A549 treated with CpdA at 1 μM for 4 hours (cell line): ENCODE measurements at places on chromosomes 2 and 18. TPM values are rescaled to one million over a fixed set of nuclear protein-coding genes. Genes with fewer than 3 reads are reported as not detected.

ATL2 gene
- 45.8 to 71.6 TPM (median 54.4 TPM) in 5 replicates for total RNA-seq

MBD5 gene
- total RNA-seq, result 3.6 to 8.7 TPM (median 5.9 TPM) in 5 replicates

SLC4A5 gene
- 0.14 to 0.40 TPM (median 0.21 TPM) in 5 replicates for total RNA-seq

LOXL3 gene
- total RNA-seq, result 0.32 to 0.65 TPM (median 0.45 TPM) in 5 replicates

PCARE gene
- not detected in 5 replicates for total RNA-seq

ELOA2 gene
- total RNA-seq, result not detected in 5 replicates

RAX gene
- total RNA-seq, result not detected in 5 replicates

SLC30A3 gene
- 2.6 to 3.8 TPM (median 3.4 TPM) in 5 replicates for total RNA-seq

HOXD4 gene
- 0.36 to 0.50 TPM (median 0.46 TPM) in 4 of 5 replicates, not detected in the other for total RNA-seq

OR6B2 gene
- not detected in 5 replicates for total RNA-seq

GCG gene
- not detected in 5 replicates for total RNA-seq

TEX44 gene
- not detected in 5 replicates for total RNA-seq

CERKL gene
- 0.16 to 0.47 TPM (median 0.21 TPM) in 5 replicates for total RNA-seq

MATN3 gene
- 9.3 to 14.2 TPM (median 12.8 TPM) in 5 replicates for total RNA-seq

RTP5 gene
- total RNA-seq, result not detected in 5 replicates

CD8A gene
- total RNA-seq, result 0.20 to 0.39 TPM (median 0.25 TPM) in 5 replicates

GTF3C2 gene
- total RNA-seq, result 63.5 to 66.8 TPM (median 65.7 TPM) in 5 replicates

GAL3ST2 gene
- total RNA-seq, result 0.24 to 0.44 TPM (median 0.34 TPM) in 4 of 5 replicates, not detected in the other

GREB1L gene
- total RNA-seq, result 1.3 to 2.6 TPM (median 2.1 TPM) in 5 replicates

STPG4 gene
- total RNA-seq, result 0.12 TPM in 1 of 5 replicates, not detected in the others

GALNT1 gene
- total RNA-seq, result 48.9 to 68.6 TPM (median 55.8 TPM) in 5 replicates

CD226 gene
- total RNA-seq, result 0.06 to 0.16 TPM (median 0.09 TPM) in 4 of 5 replicates, not detected in the other

AKAIN1 gene
- total RNA-seq, result not detected in 5 replicates

ANKRD62 gene
- total RNA-seq, result not detected in 5 replicates

PPP4R3B gene
- total RNA-seq, result 31.6 to 34.0 TPM (median 33.1 TPM) in 5 replicates

LYG2 gene
- not detected in 5 replicates for total RNA-seq

UPP2 gene
- not detected in 5 replicates for total RNA-seq

SETBP1 gene
- 0.58 to 0.76 TPM (median 0.65 TPM) in 5 replicates for total RNA-seq

SH2D6 gene
- 0.43 to 1.0 TPM (median 0.78 TPM) in 5 replicates for total RNA-seq

CLIP4 gene
- 24.5 to 27.4 TPM (median 26.6 TPM) in 5 replicates for total RNA-seq

SCYGR8 gene
- not detected in 5 replicates for total RNA-seq

HOXD10 gene
- total RNA-seq, result 5.5 to 8.1 TPM (median 7.0 TPM) in 5 replicates

ST6GAL2 gene
- total RNA-seq, result 18.8 to 31.5 TPM (median 19.4 TPM) in 5 replicates

PXDN gene
- 7.9 to 12.9 TPM (median 10.8 TPM) in 5 replicates for total RNA-seq

IL1RL1 gene
- 0.72 to 1.9 TPM (median 1.3 TPM) in 5 replicates for total RNA-seq

RGPD8 gene
- 2.2 to 4.6 TPM (median 3.4 TPM) in 5 replicates for total RNA-seq

ABCB11 gene
- total RNA-seq, result 0.02 TPM in 1 of 5 replicates, not detected in the others

EVA1A gene
- total RNA-seq, result 10.5 to 15.5 TPM (median 12.4 TPM) in 5 replicates

PRKAG3 gene
- total RNA-seq, result not detected in 5 replicates

MRO gene
- total RNA-seq, result 0.10 to 0.27 TPM (median 0.20 TPM) in 4 of 5 replicates, not detected in the other

ASPRV1 gene
- total RNA-seq, result 0.16 to 0.40 TPM (median 0.29 TPM) in 5 replicates

UCN gene
- 0.96 to 2.3 TPM (median 1.5 TPM) in 5 replicates for total RNA-seq
